ENCODE measurements at places on chromosomes 2 and 18. TPM values are rescaled to one million over a fixed set of nuclear protein-coding genes. Genes with fewer than 3 reads are reported as not detected.

DNA sequence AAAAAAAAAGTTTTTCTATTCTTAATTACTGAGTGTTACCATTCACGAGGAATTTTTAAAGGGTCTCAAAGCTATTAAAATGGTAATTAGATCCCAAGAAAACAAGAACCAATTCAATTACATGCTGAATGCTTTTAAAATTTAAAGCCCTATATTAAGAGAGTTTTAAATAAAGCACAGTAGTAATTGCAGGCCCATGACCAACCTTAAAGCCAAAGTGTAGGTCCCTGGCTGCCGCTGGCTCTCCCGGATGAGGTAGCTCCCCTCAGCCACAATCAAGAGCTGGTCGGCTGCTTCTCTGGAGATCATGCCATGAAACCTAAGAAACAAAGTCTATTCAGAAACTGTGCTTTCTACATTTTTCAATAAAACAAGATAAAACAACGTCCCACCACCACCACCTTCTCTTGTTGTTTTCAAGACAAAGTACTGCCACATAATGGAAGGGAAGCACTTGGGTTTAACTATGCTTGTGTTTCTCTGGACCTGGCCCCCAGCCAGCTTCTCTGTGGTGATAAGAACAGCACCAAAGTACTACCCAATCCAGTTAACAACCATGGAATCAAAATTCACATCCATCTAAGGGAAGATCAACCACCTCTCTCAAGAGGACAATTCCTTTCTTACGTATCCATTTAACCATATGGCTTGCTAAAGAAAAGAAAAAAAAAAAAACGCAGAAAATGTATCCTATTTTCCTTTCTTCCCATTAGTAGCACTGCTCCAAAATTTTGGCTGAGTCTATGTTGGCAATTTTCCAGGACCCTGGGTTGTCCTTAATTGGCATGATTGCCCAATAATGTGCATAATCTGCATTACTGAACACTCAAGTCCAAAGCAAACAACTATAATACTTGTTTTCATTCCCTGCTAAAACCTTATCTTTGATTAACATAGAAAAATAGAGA, 90.1 kb downstream of the CHN1 start:
- no peak for DNase-seq

DNA sequence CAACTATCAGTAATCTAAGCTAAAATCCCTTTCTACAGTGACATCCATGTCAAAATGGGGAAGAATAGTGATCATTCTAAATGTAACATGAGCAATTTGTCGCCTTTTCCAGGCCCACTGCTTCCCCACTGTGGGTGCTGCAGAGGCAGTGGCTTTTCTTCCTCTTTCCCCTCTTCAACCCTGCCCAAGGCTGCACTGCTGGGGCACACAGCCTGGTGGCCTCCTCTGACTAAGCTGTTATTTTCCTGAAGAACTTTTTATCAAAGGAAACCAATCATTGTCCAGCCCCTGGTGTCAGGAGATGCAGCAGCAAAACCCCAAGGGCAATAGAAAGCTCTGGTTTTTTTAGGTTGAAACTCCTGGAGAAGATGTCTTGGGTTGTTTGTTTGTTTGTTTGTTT, 117.6 kb upstream of the KLF7 start:
- no peak for DNase-seq

GRCh38 chr2:200787351-200788120, 24.2 kb upstream of the BZW1 start:
- DNase-seq: no peak

DNA sequence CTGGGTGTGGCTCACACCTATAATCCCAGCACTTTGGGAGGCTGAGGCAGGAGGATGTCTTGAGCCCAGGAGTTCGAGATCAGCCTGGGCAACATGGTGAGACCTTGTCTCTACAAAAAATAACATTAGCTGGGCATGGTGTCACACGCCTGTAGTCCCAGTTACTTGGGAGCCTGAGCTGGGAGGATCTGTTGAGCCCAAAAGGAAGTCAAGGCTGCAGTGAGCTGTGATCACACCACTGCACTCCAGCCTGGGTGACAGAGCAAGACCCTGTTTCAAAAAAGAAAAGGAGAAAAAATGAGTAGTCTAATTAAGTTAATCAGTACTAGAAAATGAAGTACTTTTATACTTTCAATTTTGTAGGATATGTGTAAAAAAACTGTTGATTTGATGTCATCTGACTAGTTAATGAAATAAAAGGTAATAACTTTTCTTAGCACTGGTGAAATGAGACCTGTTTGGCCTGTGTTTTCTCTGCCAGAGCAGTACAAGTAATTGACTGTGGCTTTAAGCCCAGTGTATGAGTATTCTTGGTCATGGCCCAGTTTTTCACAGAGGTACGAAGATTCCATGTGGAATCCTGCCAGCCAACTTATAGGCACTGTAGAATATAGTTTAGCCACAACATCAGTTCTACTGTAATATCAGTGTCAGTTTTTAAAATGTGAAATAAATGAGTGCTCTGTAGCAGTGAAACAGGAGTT, 35.8 kb downstream of the MFSD6 start:
- DNase-seq: no peak

GRCh38 chr2:193103064-193103463, 908.3 kb upstream of the TMEFF2 start:
- DNase-seq: no peak

- no peak for DNase-seq
Measured at GRCh38 chr2:99389371-99389770, 52.2 kb downstream of the EIF5B start.

- no peak for DNase-seq
Measured at GRCh38 chr2:151334082-151334815, 23.1 kb upstream of the TNFAIP6 start.

GRCh38 chr2:11764359-11764758, 17.9 kb downstream of the LPIN1 start:
- no peak for DNase-seq

GRCh38 chr2:151347906-151348305, 9.5 kb upstream of the TNFAIP6 start:
- DNase-seq: no peak

- no peak for DNase-seq
Measured at GRCh38 chr18:11104307-11104706, 45.1 kb downstream of the PIEZO2 start.

DNA sequence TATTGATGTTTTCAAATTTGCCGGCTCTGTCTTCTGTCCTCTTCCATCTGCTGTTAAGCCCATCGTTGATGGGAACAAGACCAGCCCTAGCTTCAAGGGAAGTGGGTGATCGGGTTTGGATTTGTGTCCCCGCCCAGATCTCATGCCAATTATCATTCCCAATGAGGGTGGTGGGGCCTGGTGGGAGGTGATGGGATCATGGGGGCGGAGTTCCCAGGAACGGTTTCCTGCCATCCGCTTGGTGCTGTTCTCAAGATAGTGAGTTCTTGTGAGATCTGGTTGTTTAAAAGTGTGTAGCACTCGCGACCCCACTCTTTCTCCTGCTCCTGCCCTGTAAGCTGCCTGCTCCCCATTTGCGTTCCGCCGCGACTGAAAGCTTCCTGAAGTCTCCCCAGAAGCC, 9.5 kb downstream of the ASB18 start:
- DNase-seq: no peak

- no peak for DNase-seq
Measured at GRCh38 chr2:128452536-128453530, 134.2 kb upstream of the HS6ST1 start.

DNA sequence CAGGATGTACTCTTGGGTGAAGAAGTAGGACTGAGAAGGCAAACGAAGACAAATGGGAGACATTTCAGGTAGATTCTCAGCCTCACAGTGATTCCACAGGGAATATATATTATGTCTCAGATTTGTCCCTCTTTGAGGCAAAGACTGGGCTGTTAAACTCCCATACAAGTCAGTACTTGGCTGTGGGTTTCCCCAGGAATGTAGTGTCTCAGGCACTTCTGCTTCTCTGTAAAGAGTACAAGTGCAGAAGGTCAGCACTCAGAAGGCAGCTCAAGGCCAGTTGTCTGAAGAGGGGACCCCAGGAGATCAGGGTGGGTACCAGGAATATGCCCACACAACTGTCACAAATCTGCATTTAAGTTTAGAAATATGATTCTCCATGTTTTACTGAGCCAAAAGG, 39.9 kb upstream of the COBLL1 start:
- DNase-seq: no peak

TCF7L1 gene
- total RNA-seq: 0.07 TPM

DLGAP1 gene
- 0.10 TPM for total RNA-seq

RGPD8 gene
- total RNA-seq: 26.6 TPM

IL36A gene
- total RNA-seq: not detected

TCF23 gene
- 0.07 TPM for total RNA-seq
